Mesothelial cell of epicardium (in vitro differentiated cells): ENCODE measurements at places on chromosomes 1 and 21. TPM values are rescaled to one million over a fixed set of nuclear protein-coding genes. Genes with fewer than 3 reads are reported as not detected.

Gene C8A
- not detected in 3 replicates for total RNA-seq

GRCh38 chr1:31814631-31815306, 1.1 kb downstream of the SPOCD1 start:
- H3K27me3 ChIP-seq = no peaks in the 10 kb centered on the region
- H3K4me3 ChIP-seq = no peak overlapping the region
- no peak for DNase-seq
- H3K4me1 ChIP-seq = peaks cover 4% of the 10 kb centered on the region

- H3K27me3 ChIP-seq = peaks cover 10% of the 10 kb centered on the region
- H3K4me1 ChIP-seq = peaks cover 14% of the 10 kb centered on the region
- no peak for DNase-seq
- H3K36me3 ChIP-seq = peaks cover 6% of the 10 kb centered on the region
- no peak overlapping the region for H3K27ac ChIP-seq
These were observed 80.8 kb downstream of the C21orf91 start for GRCh38 chr21:17738176-17738953.

DNA sequence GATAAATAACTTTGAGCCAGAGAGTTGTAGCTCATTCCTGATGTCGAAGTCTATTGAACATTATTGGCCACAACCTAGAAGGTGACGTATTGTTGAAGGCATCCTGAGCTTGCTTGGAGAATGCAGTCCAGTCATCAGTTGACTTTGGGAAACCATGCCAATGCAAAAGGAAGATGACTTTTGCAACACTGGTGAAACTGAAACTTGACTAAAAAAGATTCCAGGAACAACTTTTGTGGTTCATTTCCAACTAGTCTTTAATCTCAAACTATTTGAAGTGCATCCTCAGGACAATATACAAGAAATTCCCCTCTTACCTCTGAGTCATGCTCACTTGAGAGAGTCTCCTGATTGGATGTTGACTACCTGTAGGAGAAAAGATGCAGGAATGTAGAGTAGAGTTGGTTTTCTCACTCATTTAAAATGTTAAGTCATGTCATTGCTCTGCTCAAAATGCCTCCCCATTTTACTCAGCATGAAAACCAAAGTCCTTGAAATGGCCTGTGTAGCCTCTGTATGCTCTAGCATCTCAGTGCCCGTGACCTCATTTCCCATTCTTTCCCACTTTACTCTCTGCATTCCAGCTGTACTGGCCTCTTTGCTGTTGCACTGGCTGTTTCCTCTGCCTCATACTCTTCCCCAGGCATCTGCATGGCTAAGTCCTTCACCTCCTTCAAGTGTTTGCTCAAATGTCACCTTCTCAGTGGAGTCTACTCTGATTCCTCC, 24.4 kb upstream of the LEPR start:
- no peak for DNase-seq
- no peak overlapping the region for H3K4me3 ChIP-seq
- peaks cover 17% of the 10 kb centered on the region for H3K36me3 ChIP-seq
- H3K27me3 ChIP-seq = no peaks in the 10 kb centered on the region

Gene OR10Z1
- not detected in 3 replicates for total RNA-seq
